ENCODE measurements at places on chromosomes 5 and 9. TPM values are rescaled to one million over a fixed set of nuclear protein-coding genes. Genes with fewer than 3 reads are reported as not detected.

The PCDHGA4 gene
- 0.08 TPM for polyA plus RNA-seq

The TOR2A gene
- 12.4 TPM for polyA plus RNA-seq

The TIMD4 gene
- not detected for polyA plus RNA-seq

The ISL1 gene
- 7.9 TPM for polyA plus RNA-seq
